ENCODE measurements at places on chromosomes 1 and 21.

DNA sequence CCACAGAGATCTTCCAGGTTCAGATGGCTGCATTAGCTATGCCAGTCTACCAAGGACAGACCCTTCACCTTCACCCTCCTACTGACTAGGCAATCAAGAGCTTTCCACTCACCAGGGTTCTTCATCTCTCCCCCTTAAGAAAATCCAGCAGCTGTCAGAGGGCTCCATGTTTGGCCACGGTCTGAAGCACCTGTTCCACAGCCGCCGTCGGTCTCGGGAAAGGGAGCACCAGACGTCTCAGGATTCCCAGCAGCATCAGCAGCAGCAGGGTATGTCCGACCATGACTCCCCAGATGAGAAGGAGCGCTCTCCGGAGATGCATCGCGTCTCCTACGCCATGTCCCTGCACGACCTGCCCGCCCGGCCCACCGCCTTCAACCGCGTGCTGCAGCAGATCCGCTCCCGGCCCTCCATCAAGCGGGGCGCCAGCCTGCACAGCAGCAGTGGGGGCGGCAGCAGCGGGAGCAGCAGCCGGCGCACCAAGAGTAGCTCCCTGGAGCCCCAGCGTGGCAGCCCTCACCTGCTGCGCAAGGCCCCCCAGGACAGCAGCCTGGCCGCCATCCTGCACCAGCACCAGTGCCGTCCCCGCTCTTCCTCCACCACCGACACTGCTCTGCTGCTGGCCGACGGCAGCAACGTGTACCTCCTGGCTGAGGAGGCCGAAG lies 13.8 kb downstream of the TMCC2 start:
- no peak for DNase-seq

- no peak for DNase-seq
Observed at GRCh38 chr1:93964096-93964776, 55.0 kb upstream of the GCLM start.

GRCh38 chr1:109225308-109225707 lies 11.6 kb downstream of the SARS1 start:
- DNase-seq: no peak

DNA sequence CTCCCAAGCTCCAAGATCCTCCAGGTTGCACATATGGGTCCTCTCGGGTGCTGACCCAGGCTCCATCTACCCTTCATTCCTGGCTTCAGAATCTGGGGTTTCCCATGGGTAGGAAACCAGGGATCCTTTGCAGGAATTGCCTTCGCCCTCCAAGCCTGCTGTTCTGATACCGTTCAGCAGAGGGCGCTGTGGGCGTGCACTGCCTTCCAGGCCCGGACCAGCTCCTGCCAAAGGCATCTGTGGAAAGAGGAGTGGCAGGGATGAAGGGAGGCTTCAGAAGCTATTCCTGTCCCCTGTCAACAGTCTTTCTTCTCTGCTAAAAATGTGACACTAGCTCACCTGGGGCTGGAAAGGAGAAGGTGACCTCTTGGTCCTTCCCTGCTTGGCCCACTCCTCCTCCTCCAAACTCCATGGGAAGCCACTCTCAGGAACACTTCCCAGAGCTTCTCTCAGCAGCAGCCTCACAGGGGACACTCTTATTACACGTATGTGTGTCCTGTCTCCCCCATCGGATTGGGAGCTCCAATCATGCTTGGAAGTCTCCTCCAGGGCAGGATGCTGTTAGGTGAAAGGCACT lies 71.2 kb downstream of the VWA5B1 start:
- DNase-seq: no peak

GRCh38 chr1:49197081-49197480 lies 420.4 kb upstream of the BEND5 start:
- DNase-seq: no peak

DNA sequence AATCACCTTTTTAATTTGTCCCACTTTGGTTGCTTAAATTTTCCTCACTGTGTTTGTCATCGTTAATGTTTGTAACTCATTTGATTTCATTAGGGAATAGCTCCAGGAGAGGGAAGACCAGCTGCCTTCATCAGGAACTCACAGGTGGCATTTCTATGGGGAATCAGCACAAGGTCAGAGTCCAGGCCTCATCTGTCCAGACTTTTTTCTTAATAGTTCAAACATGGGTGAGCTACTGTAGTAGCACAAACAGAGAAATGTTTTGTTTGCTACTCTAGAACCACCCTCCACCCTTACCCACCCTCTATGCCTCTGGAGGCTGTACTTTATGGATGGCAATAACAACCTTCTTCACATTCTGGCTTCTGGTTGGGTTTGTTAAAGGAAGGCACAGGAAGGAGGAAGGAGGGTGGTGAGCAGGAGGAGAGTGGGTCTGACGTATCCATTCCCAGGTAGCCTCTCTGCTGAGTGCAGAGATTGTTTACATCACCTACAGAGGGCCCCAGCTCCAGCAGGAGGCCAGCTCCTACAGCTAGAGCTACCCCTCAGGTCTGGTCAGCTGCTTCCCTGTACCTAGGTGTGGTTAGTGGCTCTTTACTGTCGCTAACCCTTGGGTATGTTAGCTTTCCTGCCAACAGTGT lies 8.1 kb upstream of the TEDDM1 start:
- DNase-seq: no peak

- DNase-seq: no peak
Observed at GRCh38 chr1:155623357-155623756, 13.3 kb downstream of the MSTO1 start.

- no peak for DNase-seq
Observed at GRCh38 chr1:234208791-234209190, 164.5 kb upstream of the COA6 start.

- no peak for DNase-seq
Observed at GRCh38 chr1:25356848-25357247, 18.7 kb downstream of the TMEM50A start.

- DNase-seq: peak; percentile 52
Observed at GRCh38 chr21:39105341-39105765, 77.9 kb downstream of the PSMG1 start.

DNA sequence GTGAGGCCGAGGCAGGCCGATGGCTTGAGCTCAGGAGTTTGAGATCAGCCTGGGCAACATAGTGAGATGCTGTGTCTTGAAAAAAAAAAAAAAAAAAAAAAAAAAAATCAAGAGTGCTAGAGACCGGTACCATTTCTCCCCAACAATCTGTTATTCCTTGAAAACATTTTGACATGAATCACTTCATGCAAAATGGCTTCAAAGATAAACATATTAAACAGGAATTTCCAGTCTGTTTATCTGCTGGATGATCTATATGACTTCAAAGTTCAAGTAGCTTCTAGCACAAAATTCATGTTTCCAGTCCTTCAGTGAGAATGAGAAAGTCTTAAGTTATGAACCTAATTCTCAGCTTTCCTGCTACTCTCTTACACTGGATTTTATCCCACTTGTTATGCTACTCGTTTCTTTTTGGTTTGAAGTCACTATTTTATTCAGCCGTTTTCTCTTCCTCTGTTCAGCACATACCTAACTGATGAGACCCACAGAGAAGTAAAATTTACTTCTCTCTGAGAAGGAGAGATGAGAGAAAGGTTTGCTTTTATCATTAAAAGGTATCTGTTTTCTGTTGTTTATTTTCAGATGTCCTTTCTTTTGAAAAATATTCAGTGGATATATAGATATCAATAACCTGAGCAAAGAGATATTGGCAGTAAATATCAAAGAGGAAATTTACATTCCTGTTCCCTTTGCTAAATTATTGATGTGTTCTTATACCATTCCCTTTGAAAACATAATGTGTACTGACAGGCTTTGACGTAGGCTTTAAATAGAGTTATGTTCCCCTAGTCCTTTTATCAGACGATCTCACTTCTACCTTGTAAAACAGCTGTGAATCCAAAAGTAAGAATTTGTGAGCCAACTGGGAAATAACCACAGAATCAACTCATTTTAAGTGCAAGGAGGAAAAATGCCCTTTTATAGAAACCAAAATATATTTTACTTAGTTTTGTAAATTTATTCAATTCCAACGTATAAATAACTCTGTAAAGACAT lies 38.2 kb downstream of the CD46 start:
- DNase-seq: no peak

- DNase-seq: no peak
Observed at GRCh38 chr1:98420376-98421084, 241.0 kb upstream of the SNX7 start.

DNA sequence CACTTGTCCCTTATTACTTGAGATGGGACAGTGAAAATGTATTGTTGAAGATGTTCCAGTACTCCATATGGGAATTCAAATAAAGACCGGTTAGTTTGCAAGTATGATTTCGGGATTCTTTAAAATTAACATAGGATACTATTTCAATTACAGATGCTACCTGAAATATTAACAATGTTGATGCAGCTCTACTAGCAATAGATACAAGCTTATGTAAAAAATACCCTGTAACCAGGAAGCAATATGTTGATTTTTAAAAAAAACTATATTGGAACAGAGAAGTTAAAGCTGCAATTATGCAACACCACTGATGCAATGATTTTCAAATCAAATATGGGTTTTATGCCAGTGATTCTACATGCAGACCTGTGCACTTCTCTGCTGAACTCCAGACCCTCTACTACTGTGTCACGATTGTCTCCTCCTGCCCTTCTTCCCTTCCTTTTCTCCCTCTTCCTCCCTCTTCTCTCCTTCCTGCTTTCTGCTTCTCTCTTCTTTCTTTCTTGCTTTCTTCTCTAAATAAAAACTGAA lies 179.2 kb downstream of the ATP6V1G3 start:
- no peak for DNase-seq

- no peak for DNase-seq
Observed at GRCh38 chr1:229286099-229286766, 15.3 kb downstream of the RAB4A start.
